CD4-positive, alpha-beta memory T cell (primary cell): ENCODE measurements at places on chromosomes 1 and 21.
A peak's percentile ranks its signal among the peaks of the same experiment; 100 is the strongest.

DNA sequence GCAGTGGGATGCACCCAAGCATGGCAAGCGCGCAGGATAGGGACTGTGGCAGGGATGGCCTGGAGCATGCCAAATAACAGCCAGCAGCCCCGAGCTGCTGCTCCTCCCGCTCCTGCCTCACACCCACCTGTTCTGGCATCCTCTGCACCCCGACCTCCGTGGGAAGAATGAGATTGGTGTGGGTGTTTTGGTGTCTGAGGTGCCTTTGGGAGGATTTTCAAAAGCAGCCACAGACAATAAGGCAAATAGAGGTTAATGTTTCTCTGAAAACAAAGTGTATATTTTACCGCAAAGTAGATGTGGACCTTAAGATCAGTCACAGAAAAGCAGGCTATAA lies 35.5 kb downstream of the IGFN1 start:
- DNase-seq, result no peak

DNA sequence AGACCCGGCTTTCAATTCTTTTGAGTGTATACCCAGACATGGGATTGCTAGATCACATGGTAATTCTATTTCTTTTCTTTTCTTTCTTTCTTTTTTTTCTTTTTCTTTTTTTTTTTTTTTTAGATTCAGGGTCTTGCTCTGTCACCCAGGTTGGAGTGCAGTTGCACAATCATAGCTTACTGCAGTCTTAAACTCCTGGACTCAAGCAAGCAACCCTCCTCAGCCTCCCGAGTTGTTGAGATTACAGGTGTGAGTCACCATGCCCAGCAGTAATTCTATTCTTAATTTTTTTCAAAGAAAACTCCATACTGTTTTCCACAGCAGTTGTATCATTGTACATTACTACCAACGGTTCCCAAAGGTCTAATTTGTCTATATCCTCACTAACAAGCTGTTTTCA lies 13.5 kb upstream of the RNF186 start:
- no peak for DNase-seq

- no peak for DNase-seq
Measured at GRCh38 chr1:103336408-103336807, 189.1 kb upstream of the RNPC3 start.

DNA sequence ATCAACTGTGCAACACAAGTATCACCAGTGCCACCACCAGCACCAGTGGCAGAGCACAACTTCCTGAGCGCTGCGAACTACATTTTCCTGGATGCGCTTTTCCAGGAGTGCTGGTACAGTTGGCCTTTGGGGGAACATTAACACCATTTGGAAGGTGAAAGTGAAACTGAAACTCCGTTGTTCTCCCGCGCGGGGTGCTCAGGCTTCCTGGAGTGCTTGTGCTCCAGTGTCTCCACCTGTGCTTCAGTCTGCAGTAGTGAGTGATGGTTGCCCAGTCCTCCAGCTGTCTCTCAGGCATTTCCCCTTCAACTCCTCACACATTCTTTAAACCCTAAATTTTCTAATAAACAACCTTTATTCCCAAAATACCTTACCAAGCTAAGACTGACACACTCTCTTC lies 187.8 kb downstream of the LRRIQ3 start:
- DNase-seq, result peak; percentile 12

- peak; percentile 4 for DNase-seq
Measured at GRCh38 chr21:46124083-46124925, 26.4 kb downstream of the COL6A2 start.

- DNase-seq, result no peak
Measured at GRCh38 chr1:169087876-169088275, 18.6 kb upstream of the ATP1B1 start.

DNA sequence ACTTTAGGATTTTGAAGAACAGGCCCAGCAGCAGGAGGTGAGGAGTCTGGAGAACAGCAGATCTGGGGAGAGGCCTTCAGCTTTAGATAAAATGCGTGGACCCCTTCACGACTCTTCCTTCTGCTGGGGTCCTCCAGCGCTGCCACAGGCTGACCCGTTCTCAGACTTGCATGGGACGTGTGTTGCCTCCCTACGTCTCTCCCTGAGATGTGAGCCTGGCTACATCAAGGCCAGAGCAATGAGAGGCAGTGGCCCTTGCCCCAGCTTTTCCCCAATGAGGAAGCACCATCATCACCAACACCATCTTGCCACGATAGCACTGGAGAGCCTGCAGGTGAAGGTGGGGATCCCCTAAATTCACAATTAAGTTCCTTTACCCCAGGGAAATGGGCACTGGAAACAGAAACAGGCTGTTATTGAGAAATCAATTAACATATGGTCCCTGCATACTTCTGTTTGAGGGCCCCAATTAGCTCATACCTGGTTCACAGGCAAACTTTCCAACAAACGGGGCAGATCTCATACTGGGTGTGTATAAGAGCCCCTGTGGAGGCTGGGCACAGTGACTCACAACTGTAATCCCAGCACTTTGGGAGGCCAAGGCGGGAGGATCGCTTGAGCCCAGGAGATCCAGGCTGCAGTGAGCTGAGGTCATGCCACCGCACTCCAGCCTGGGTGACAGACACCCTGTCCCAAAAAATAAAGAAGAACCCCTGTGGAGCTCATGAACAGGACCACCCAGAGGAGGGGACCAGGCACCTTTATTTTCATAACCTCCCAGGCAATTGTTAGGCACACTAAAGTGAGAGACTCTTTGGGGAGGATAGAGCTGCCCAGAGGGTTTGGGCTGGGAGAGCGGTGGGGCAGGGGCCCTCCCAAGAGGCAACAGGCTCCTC lies 12.1 kb upstream of the ADAMTSL4 start:
- no peak for DNase-seq

GRCh38 chr21:44514746-44515358 lies 25.1 kb downstream of the KRTAP10-1 start:
- DNase-seq, result no peak

GRCh38 chr1:185284116-185284515 lies 32.9 kb downstream of the IVNS1ABP start:
- DNase-seq, result no peak

GRCh38 chr1:8660411-8660828 lies 157.0 kb downstream of the RERE start:
- no peak for DNase-seq

GRCh38 chr1:206779638-206780037 lies 7.3 kb upstream of the IL10 start:
- DNase-seq, result no peak

GRCh38 chr1:164706606-164706987 lies 147.6 kb downstream of the PBX1 start:
- no peak for DNase-seq

- no peak for DNase-seq
Measured at GRCh38 chr1:53066891-53067738, 5.1 kb downstream of the PODN start.

- DNase-seq, result no peak
Measured at GRCh38 chr1:53693339-53693738, 45.6 kb downstream of the GLIS1 start.

DNA sequence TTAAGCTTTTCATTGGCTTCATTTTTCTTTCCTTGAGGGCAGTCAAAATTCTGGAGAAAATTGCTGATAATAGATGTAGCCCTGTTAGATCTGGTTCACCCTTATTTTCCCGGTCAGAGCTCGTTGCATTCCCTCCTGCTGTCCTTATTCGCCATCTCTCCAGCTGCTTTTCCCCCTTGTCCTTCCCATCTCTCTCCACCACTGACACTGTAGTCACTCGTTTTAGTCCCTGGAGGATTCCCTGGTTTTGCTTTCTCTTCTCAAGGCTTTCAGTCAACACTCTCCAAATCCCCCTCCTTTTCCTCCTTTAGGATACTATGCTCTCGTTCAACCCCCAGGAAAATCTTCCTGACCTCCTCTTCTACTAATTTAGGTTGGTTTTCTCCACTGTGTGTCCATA lies 83.1 kb downstream of the C21orf91 start:
- DNase-seq, result no peak

DNA sequence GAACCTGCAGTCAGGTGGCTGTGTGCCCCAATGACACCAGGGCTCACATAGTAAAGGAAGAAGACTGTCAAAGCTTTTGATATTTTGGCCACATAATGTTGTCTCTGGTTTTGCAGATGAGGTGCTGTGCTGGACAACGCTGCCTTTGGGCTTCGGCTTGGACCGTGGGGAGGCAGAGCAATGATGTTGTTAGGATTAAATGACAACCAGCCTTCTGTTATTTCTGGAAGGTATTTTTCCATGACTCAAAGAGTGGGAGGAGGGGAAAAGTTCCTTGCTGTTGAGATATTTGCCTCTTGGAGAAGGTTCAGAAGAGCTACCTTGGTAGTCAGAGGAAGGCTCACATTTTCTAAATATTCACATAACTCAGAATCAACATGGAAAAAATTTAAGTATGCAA lies 187.3 kb upstream of the GALNT2 start:
- DNase-seq, result no peak

DNA sequence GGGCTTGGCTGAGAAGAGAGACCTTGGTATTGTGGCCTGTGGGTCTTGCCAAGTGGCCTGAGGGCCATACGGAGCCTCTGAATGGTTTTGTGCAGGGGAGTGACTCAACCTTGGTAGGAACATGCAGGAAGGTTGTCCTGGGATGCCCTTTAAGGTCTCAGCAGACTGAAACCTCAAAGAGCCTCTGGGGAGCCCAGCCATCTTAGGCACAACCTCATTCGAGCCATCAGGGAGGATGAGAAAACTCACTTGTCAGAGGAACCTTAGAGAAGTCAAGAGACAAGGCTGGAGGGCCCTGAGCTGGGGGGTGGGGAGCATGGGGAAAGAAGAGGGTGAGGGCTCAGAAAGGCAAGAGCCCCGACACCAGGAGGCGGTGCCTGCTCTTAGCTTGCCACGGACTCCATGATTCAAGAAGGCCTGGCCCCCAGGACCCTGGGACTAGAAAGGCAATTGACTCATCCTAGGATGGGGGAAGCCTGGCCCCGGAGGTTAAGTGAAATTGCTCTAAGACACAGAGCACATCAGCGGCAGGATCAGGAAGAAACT lies 13.0 kb downstream of the IFI6 start:
- no peak for DNase-seq

- DNase-seq, result no peak
Measured at GRCh38 chr1:33906156-33906555, 42.3 kb downstream of the HMGB4 start.

DNA sequence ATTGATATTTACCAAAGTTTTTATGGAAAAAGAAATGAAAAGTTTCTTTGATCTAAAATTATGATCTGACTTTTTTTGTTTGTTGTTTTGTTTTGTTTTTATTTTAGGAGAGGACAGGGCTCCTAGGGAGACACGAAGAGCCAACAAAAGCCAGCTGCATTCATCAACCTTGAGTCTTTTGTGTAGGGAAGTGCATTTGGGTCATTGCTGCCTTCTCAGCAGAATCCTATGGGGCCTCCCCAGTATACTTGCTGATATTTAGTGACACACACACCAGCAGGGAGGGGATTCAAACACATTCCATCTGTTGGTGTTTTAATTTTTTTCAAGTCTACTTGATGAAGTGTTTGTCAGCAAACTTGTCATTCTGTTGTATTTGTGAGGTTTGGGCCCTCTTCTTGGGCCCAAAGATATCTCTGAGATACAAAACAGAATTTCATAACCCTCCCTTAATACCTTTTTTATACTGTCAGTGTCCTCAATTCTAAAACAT lies 203.5 kb downstream of the NTNG1 start:
- DNase-seq, result no peak

- DNase-seq, result peak; percentile 84
Measured at GRCh38 chr1:206578068-206578977, 33.9 kb downstream of the EIF2D start.

- no peak for DNase-seq
Measured at GRCh38 chr1:115648717-115649691, 7.2 kb downstream of the VANGL1 start.

GRCh38 chr1:89582571-89582970 lies 50.3 kb upstream of the LRRC8C start:
- no peak for DNase-seq

DNA sequence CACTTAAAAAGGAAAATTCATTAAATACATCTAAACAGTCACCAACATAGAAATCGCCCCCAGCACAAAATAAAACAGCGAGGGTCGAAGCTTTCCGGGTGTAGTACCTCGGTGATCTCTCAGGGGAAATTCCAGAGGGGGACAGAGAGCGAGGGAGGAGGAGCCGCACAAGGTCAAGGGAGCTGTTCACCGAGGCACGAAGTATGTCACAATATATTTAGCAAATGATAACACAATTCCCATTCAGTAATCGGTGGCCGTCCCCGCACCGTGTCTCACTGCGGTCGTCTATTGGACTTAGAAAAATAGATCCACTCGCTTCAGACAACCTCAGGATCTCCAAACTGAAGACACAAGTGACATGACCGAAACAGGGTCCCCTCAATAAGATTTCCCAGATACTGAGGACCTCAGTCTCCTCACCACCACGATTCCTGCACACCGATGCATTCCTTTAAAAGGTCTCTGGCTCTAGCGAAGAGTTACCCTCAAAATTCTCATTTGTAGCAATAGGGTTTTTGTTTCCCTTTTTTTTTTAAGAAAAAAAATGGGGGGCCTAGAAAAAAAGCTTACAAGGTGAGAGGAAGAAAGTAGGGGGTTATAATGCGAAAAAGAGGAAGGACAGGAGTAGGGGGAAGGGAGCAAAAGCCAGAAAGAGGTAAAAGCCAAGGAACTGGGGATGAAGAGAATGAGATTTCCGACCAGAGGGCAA lies 1.1 kb downstream of the LPGAT1 start:
- DNase-seq, result no peak

DNA sequence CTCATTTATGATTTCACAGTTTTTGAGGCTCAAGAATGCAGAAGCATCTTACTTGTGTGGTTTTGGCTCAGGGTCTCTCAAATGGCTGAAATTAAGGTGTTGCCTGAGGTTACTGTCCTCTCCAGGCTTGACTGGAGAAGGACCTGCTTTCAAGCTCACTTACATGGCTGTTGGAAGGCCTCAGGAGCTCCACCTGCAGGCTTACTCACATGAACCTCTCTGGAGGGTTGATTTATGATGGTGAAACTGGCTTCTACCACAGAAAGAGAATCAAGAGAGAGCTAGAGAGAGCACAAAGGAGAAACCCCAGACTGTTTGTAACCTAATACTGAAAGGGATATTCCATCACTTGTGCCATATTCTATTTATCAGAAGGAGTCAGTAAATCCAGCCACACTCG lies 6.2 kb upstream of the KCNK2 start:
- DNase-seq, result no peak

- DNase-seq, result no peak
Measured at GRCh38 chr1:204154568-204155255, 2.9 kb upstream of the ETNK2 start.
